ENCODE measurements at places on chromosomes 2 and 18.

DNA sequence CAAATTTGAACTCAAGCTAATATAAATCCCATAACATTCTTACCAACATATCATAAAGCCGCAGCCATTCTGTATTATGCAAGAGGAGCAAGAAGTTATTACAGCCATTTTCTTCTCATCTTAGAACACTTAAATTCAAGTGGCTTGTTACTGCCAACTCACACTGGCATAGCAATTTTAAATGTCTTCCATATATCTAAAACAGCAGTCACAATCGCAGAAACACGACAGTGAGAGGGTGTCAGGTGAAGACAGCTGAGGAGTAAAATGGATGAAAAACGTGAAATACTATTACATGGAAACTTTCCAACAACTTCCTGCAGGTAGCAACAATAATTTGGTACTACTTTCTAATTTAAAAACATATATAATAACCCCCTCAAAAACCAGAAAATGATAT is 17.9 kb downstream of the PPP3R1 start:
- DNase-seq = no peak

DNA sequence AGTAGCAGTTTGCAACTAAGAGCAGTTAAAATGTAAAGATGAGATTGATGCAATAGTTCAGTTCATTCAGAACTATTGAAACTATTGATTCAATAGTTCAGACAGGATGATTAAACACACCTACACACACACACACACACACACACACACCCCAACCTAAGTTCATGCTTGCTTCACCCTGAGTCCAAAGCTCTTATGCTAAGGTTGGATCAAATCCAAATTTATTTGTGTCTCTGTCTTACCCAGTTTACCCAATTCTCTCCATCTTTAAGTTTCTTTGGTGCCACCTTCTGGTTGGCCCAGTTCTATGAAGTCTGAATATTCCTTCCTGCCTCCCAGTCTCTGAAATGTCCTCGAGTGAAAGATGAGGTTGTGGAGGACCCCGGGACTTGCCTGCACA is 5.1 kb downstream of the SERPINB8 start:
- DNase-seq = peak; percentile 26

- no peak for DNase-seq
Measured at GRCh38 chr2:215848698-215849097, 164.7 kb downstream of the MREG start.

- DNase-seq = no peak
Measured at GRCh38 chr2:205984381-205984780, 101.6 kb downstream of the INO80D start.

- no peak for DNase-seq
Measured at GRCh38 chr2:8498994-8499393, 182.9 kb upstream of the ID2 start.

- DNase-seq = no peak
Measured at GRCh38 chr2:65057391-65058052, 1.3 kb downstream of the CEP68 start.

- DNase-seq = no peak
Measured at GRCh38 chr2:74632939-74633312, 15.2 kb downstream of the M1AP start.

- no peak for DNase-seq
Measured at GRCh38 chr2:215912299-215912842, 101.0 kb downstream of the MREG start.

GRCh38 chr2:145095641-145096435 is 575.9 kb upstream of the ZEB2 start:
- peak; percentile 23 for DNase-seq

DNA sequence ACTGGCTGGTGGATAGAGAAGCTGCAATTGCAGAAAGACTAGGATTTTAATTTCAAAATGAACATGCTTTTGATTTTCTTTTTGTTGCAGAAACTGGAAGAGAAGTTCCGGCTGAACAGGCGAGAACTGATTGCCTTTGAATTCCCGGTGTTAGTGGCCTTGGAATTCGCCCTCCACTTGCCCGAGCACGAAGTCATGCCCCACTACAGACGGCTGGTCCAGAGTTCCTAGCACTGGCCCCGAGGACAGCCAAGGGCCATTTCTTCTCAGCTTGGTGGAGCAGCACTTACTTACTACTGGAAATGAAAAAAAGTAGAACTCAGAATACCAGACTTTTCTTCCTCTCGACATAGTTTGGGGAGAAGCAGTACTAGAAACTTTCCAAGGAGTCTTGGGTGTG is 121.9 kb downstream of the CABLES1 start:
- no peak for DNase-seq

DNA sequence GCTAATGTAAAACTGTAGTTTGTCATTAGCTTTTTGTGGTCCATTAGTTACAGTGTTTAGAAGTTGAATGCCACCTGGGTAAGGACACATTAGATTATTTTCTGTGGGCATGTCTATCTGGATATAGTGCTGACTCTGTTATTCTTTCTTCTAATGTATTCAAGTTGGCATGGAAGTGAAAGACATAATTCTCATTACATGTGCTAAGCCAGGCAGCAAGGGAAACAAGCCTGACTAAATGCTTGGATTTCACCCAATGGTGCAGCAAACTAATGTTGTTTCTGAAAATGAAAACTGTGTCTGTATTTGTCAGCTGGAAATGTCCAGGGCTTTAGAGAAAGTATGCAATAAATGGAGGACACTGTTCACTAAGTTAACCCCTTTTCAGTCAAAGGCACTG is 100.7 kb downstream of the NUP35 start:
- peak; percentile 7 for DNase-seq

DNA sequence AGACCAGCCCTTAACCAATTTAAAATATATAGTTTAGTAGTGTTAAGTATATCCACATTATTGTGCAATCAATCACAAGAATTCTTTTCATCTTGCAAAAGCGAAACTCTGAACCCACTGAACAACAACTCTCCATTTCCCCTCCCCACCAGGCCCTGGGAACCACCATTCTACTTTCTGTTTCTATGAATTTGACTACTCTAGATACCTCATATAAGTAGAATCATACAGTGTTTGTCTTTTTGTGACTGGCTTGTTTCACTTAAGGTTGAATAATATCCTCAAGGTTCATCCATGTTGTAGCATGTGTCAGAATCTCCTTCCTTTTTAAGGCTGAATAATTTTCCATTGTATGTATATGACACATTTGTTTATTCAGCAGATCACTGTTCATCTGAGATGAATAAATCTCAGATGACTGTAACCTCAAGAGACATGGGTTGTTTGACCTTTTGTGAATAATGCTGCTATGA is 8.1 kb upstream of the SOS1 start:
- no peak for DNase-seq

GRCh38 chr2:2286592-2286991 is 44.5 kb downstream of the MYT1L start:
- DNase-seq = no peak

DNA sequence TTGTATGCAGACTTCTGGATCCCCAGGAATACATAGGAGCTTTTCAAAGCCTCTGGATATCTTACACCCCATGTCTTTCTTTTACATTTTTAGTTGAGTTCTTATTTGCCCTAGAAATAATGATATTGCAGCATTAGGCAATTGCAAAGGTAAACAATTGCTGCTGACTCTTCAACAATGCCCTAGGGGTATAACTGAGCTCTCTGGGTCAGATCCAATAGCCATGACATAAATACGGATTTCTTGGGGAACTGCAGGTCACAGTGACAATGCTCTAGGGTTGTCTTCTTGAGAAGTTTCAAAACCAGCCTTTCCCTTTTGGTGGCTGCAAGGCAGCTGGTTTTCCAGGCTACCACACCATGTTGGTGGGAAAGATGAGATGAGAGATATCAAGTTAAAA is 16.5 kb upstream of the OR6B3 start:
- no peak for DNase-seq

DNA sequence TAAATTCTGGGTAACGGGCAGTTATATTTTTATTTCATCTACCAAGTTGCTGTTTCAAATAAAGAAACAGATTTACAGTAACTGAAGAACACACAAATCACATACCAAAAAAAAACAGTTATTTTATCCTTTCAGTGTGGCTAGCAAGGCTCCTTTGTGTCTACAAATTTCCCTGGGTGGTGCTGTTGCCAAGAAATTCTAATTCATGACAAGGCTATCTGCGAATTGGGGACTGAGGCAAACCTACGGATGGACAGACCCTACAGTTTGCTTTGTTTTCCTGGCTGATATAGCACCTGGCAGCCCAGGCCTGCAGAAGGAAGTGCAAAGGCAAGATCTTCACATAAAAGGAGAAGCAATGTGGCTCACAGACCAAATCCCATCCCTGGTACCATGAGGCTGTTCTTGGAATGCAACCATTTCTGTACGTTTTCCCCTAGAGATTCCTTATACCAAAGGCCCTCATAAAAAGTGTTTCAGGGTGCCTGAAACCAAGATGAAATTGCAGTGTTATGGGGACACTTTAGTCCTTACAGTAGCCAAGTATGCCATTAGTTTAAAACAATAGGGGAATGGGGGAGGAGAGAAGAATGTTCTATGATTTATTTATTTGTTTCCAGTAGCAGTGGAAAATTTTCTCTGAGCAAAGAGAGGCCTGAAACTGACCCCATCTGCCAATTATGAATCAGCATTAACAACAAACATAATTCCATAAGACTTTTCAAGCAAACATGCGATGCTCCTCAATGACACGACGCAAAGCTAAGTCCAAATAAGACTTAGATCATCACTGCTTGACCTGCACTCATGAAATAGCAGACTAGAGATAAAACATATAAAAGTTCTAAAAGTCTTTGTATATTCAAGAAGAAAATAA is 4.3 kb downstream of the KLF7 start:
- DNase-seq = no peak

DNA sequence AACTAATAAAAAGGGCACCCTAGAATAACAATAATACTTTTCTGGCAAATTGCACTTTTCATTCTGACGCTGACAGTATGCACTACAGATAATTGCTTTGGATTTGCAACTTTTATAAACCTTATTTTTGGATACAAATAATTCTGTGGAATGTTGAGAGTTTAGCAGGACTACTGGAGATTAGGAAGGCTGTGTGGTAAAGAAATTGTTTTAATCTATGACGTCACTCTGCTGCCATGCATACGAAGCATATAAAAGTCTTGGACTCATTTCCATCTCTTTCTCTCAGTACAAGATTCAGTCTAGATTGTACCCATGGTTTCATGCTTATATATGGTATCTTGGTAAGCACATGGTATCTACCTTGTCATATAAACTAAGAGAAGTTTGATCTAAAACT is 28.1 kb upstream of the ZCCHC2 start:
- no peak for DNase-seq

DNA sequence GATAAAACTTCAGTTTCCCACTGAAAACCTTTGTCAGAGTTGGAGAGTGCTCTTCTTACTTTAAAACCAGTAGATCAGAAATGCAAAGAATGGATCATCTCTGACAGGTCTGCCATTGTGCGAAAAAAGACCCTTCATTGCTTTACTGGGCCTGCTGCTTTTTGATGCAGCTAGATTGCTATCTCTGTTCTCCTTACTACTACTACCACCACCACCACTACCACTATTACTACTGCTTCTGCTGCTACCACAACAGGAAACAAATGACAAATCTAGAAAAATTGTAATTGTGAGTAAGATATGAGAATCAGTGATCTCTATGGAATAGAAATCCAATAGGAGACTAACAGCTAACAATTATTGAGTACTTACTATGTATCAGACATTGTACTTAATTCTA is 85.8 kb downstream of the PKP4 start:
- DNase-seq = no peak

GRCh38 chr2:58870704-58871103 is 629.6 kb upstream of the FANCL start:
- no peak for DNase-seq

All from GM03348 (cell line).